ENCODE measurements at places on chromosomes 3 and 15.
A peak's percentile ranks its signal among the peaks of the same experiment; 100 is the strongest.

DNA sequence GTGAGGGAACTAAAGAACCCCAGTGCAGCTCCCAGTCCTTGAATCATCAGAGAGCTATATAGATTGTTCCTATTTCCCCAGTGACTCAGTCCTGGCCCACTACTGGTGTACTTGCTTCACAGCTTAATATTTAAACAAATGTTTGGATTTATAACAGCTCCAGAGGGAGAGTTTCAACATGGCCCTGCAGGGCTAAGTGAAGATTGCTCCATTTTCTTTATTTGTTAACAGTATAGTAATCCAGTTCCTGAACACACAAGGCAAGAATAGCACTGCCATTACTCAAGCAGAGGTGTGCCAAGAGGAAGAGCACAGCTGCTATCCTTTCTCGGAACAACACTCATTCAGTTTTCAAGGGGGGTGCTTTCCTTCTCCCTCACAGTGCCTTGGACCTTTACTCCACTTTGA, 6.5 kb downstream of the SQOR start:
- DNase-seq, result no peak

GRCh38 chr3:10322352-10322710, 1.4 kb upstream of the SEC13 start:
- no peak for DNase-seq

DNA sequence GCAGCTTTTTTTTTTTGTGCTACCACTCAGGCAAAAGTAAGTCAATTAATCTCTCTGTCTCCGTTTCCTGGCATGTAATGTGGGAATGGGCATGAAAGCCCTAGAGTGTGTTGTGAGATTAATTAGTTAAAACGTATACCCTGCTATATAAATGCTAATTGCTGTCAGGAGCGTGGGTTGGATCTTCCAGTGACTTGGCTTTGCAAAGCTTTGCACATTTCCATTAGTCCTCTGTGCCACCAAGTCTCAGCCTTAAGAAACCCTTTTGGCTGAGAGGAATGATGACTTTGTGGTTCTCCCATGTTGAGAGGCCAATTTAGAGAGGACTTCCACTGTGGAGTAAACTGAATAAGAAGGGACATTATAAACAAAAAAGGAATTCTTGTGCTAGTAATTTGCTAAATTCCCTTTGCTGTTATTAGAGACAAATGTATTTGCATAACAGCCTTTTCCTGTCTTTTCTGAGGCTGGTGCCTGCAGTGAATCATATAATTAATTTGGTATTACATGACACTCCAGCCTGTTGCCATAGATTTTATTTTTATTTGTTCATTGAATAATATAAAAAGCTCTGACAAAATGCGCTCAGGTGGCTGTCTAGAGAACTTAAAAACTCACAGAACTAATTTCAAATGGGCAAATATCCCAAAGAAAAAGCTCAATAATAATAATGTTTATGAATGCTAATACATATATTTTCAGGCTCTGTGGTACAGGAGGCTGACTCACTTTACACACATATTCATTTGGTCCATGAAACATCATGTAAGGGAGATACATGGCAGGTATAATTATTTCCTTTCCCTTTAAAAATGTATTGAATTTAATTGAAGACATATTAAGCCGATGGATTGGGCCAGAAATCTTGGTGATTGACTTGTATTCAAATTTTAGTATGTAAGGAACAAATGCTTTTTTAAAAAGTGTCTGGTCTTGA, 82.7 kb downstream of the IL1RAP start:
- DNase-seq, result no peak

GRCh38 chr15:82647835-82648256, 683 bp upstream of the CPEB1 start:
- no peak for DNase-seq

DNA sequence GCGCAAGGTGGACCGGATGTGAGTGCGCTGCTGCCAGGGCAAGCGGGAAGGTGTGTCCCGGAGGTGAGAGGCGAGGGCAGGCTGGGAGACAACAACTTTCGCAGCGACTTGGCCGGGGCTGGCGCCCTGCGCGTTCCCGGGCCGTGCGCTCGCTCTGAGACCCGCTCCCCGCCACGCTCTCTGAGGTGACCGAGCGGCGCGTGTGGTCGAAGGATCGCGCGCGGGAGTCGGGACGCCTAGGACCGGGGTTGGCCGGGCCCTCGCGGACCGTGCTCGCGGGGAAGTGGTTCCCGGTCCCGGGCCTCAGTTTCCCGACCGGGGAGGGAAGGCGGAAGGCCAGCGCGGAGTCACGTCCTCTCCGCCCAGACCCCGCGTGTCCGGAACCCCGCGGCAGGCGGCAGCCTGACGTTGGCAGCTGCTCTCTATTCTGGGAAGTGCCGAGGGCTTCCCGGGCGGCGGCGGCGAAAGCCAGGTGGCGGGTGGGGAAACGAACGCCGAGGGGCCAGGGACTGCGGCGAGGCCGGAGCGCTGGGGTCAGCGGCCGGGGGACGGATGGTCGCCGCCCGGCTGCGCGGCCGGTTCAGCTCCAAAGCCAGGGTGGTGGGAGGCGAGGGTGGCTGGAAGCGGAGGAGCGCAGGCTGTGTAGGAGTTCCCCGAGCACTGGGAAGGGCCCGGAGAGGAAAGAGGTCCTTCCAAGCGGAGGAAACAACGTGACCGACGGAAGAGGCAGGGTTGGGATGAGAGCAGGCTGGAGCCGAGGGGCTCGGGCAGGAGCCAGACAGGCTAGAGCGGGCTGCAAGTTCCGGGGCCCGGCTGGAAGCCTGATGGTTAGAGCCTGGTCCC, 1.0 kb upstream of the IGF2BP2 start:
- DNase-seq, result no peak

DNA sequence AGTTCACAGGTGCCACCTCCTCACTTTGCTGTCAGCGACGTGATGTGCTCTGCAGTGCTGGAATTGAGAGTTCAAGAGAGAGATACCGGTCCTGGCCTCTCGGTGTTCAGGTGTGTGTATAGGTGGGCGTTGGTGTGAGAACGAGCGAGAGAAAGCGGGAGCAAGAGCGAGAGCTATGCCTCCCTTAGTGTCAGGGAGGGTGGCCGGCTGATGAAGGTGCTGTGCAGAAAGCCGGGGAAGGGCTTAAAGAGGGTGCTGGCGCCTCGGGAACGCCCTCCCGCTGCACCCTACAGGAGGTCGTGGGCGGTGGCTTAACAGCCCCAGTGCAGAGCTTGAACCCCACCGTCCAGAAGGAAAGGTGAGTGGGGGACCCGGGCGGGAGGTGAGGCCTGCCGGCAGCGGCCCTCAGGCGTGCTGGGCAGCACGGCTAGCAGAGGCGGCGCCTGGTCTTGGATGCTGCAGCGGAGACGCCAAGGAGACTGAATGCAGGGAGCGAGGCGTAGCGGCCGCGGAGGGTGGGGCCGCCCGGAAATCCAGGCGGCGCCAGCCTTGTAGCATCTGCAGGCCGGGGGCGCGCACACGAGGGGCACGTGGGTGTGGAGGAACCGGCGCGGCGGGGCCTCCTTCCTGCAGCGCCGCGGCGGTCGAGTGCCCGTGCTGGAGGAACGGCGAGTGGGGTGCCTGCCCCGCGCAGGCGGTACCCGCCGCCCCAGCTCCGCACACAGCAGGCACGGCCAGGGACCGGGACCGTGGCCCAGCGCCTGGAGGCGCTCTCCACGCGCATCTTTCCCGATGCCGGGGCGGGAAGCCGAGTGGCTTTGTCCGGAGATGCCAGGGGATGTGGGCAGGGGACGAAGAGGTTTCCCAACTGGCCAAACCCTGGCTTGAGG, 246.8 kb upstream of the TOPAZ1 start:
- no peak for DNase-seq

DNA sequence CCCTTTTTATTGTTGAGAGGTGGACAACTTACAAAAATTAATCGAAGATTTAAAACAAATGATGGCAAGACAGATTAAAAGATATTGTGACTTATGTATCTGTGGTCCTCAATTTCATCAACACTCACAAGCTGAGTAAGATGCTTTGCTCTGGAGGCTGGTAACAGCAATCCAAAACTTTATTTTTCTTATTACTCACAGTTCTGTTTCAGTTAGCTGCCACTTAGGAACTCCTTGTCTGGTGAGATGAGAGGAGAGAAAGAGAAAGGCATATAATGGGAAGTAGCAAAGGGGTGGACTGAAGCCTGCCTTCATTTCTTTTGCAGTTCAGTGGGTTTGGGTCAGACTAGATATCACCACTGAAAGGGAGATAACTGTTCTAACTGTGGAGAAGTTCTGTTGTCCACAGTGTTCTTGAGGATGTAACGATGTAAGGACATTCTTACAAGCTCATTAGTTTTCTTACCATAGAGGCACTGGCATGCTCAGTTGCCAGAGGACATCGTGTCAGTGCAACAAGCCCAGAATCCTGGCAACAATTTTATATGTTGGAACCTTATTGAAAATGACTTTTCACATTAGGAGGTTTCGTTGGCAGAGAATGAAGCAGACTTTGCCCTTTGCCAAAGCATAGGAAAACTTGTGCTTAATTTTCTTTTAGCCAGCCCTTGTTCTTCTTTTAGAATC, 93.6 kb downstream of the PLCL2 start:
- DNase-seq, result no peak

GRCh38 chr3:146191051-146191450, 30.1 kb upstream of the PLOD2 start:
- DNase-seq, result no peak

- DNase-seq, result no peak
Measured at GRCh38 chr15:73139041-73139743, 86.9 kb downstream of the NEO1 start.

GRCh38 chr15:42495361-42496212, at the start of gene SNAP23:
Gene SNAP23 (plus strand): TSS chr15:42495634. CDS start chr15:42511847, 16,213 bp downstream.
- peak; percentile 75 for DNase-seq

GRCh38 chr15:35618260-35619188, 72.6 kb upstream of the DPH6 start:
- DNase-seq, result no peak

DNA sequence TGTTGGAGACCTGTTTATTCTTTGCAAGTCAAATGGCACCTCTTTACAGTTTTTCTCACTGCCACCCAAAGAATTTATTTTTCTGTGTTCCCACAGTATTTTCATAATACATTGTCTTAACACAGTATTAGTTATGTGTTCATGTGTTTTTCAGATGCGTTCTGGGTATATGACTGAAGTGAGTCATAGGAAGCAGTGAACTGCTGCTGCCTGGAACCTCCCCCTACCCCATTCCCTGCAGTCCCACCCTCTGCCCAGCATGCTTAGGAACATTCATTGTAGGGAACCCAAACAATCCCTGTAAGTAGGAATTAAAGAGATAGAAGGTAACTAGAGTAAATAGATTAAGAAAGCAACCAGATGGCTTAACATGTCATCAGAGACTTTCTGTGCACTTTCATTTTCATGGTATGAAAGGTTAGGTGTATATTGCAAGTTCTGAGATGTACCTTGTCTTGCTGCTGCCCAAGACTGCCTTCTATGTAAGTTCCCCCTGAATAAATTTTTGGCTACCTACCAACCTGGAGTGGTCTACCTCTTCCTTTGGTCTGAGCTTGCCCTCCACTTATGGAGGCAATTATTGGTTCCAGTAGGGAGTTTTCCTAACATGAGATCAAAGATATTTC, 21.9 kb upstream of the SQOR start:
- no peak for DNase-seq

- DNase-seq, result no peak
Measured at GRCh38 chr3:9450991-9451390, 53.6 kb downstream of the SETD5 start.
